ENCODE measurements at places on chromosomes 13 and 19.

DNA sequence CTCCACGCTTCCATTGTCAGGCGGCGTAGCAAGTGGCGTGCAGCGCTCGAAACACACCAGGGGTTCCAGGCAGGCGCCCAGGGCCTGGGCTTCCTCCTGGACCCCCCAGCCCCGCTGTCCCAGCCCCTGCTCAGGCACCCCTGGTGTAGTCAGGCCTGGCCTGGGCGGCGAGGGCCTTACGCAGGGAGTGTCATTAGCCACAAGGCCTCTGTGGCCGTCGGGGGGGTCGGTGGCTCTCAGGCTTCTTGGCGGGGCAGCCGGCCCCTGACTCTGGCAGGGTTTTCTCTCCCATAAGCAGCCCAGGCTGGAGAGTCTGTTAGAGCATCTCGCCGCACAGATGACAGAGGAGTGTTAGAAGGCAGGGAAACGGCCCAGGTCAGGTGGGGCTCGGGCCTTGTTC, 116.7 kb downstream of the KDM4B start:
- no peak for DNase-seq

- DNase-seq, result no peak
These were observed 96.5 kb downstream of the MIPEP start for GRCh38 chr13:23792680-23793079.

DNA sequence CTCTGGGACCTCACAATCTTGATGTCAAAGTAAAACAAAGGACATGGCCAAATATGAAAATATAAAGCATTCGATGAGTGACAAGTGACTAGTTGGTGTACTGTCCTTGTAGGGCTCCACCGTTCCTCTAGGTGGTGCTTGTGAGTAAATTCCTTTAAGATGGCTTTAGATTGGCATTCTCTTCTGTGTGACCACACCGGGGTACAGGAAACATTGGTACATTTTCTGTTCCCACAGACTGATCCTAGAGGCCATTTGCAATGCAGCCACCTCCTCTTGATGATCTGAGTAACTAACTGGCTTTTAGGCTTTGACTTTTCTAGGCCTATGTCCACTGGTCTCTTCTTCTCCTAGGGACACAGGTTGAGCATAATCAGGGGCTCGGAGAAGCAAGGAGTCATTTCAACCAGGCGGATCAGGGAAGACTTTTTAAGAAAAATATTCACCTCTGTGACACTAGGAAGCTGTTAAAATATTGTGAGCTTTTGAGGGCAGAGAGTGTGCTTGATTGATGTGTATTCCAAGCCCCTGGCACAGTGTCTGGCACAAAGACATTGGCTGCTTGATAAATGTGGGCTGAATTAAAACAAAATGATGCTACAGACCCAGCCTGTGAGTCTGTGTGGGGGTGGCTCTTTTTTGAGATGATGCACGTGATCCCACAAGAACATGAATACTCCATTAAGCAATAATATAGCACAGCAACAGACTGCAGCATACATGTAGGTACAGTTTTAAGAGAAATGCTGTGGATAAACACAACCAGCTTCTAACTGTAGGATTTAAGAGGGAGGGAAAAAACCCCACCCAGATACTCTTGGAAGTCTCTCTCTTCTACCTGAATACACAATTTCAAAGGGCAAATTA, 21.0 kb downstream of the EPSTI1 start:
- DNase-seq, result no peak

DNA sequence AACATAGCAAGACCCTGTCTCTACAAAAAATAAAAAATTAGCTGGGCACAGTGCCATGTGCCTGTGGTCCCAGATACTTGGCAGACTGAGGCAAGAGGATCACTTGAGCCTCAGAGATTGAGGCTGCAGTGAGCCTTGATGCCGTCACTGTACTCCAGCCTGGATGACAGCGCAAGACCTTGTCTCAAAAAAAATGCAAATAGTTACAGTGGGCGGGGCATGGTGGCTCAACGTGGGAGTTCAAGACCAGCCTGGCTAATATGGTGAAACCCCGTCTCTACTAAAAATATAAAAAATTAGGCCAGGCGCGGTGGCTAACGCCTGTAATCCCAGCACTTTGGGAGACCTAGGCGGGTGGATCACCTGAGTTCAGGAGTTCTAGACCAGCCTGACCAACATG, 8.5 kb downstream of the PGLS start:
- no peak for DNase-seq

DNA sequence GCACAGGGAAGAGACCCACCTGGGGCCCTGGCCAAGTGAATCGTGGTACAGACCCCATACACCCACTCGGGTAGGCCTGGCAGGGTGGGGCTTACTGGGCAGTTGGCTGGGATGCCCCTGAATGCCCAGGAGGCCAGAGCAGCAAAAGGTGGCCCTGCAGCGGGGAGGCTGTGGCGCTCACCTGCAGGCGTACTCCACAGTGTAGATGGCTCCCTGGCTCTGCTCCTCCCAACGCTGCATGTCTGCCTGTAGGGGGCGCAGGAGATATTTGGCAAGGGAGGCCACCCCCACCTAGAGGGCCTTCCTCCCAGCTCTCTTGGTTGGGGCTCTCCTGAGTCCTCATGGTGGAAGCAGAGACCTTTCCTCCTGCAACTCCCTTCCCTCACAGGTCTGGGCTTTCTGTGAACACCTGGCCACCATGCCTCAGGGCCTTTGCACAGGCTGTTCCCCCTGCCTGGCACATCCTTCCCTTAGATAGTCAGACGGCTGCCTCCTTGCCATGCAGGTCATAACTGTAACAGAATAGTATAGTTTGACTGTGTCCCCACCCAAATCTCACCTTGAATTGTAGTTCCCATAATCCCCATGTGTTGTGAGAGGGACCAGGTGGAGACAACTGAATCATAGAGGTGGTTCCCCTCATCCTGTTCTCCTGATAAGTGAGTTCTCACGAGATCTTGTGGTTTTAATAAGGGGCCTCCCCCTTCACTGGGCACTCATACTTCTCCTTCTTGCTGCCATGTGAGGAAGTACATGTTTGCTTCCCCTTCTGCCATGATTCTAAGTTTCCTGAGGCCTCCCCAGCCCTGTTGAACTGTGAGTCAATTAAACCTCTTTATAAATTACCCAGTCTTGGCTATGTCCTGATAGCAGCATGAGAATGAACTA, 5.9 kb downstream of the BORCS8 start:
- DNase-seq, result no peak

DNA sequence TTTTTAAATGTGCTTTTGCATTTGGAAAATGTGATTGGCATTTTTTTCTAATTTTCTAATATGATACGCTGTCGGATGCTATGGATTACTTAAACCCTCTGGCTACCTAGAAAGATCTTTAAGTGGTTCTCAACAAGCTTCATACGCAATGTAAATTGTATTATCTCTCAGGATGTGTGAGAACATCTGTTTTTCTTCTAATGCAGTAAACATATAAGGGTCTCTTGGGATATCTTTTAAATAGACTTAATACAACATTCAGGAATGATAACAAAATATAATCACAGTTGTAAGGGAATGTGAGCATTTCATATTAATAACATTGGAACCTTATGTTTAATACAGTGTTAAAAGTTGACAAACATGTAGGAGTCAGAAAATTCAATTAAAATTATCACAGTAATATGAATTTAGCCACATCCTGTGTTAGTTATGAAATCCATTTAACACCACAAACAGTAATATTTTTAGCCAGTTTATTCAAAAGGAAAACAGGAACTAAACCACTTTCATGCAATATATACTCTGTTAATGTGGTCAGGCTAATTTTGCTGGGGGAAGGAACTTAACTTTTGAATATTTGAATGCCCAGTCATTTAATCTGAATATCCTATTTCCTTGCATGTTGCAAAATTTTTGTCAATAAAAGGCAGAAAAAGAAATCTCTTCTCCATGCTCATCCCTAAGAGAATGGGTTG, 15.0 kb upstream of the ALOX5AP start:
- DNase-seq, result no peak

- DNase-seq, result no peak
These were observed 25.6 kb upstream of the ESD start for GRCh38 chr13:46822551-46822950.

GRCh38 chr13:110232756-110233155, 74.2 kb downstream of the COL4A1 start:
- DNase-seq, result no peak

GRCh38 chr13:110589793-110590390, 25.5 kb upstream of the NAXD start:
- no peak for DNase-seq

- DNase-seq, result no peak
These were observed 824 bp downstream of the TSEN34 start for GRCh38 chr19:54191811-54192453.

GRCh38 chr19:45455707-45456499, 11.9 kb upstream of the FOSB start:
- DNase-seq, result peak; percentile 84

DNA sequence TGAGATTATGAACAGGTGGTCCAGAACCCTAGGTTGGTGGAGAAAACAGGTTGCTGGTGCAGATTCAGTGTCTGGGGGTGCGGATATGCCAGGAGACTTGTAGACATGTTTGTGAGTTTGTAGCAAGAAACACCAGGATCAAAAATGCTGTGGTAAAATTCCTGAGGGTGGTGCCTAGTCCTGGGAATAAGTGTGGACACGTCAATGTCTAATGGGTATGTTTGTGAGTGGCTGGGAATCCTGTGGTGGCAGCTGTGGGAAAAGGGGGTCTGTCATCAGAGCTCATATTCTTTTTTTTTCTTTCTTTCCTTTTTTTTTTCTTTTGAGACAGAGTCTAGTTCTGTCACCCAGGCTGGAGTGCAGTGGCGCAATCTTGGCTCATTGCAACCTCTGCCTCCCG, 7.2 kb downstream of the ZNF708 start:
- DNase-seq, result no peak

GRCh38 chr19:29622166-29623070, 16.3 kb downstream of the POP4 start:
- DNase-seq, result peak; percentile 21

DNA sequence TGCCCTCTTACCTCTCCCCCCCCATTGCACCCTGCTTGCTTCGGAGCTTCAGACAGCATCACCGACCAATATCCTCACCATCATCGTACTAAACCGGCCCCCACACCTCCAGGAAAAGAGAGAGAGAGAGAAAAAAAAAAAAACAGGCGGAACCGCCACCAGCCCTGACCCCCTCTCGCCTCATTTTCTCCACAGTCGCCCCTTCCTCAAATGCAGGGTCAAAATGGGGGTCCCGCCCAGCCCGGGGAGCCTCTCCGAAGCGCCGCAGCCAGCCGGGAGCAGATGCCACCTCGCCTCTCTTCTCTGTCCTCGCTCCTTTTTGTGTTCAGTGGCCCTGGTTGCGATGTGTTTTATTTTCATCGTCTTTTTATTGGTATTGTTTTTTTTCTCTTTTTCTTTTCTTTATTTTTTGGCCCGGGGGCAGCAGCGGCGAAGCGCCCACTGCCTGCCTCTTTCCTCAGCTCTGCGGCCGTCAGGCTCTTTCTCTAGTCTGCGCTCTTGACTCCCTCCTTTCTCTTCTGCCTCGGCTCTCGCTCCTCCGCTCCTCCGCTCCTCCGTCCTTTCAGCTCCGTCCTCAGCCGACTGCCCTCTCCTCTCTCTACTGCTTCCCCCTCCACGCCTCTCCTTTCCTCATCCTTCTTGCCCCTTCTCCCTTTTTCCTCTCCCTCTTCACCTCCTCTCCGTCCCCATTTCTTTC, 41.4 kb downstream of the DEDD2 start:
- no peak for DNase-seq

GRCh38 chr19:30775956-30776355, 403.8 kb downstream of the ZNF536 start:
- DNase-seq, result no peak

GRCh38 chr13:76009267-76009890, 373.2 kb downstream of the LMO7 start:
- DNase-seq, result no peak

DNA sequence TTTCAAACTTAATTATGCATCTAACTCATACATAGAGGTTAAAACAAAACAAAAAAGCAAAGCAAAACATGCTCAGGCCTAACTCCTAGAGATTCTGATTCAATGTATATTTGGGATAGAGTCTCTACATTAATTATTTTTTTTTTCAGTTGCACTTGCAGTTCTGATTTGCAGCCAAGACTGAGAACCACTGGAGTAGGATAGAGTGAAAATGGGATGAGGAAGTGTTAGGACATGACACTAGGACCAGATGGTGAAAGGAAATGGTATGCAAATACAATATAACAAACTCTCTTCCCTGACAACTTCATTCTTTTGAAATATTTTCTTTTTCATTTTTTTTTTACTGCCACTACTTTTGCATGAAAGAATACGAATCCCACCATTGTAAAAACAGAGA, 1.8 kb downstream of the CCDC122 start:
- DNase-seq, result no peak
